Left cardiac atrium (tissue), 4 donors: ENCODE measurements at places on chromosomes 12 and 14. TPM values are rescaled to one million over a fixed set of nuclear protein-coding genes. Genes with fewer than 3 reads are reported as not detected.

DNA sequence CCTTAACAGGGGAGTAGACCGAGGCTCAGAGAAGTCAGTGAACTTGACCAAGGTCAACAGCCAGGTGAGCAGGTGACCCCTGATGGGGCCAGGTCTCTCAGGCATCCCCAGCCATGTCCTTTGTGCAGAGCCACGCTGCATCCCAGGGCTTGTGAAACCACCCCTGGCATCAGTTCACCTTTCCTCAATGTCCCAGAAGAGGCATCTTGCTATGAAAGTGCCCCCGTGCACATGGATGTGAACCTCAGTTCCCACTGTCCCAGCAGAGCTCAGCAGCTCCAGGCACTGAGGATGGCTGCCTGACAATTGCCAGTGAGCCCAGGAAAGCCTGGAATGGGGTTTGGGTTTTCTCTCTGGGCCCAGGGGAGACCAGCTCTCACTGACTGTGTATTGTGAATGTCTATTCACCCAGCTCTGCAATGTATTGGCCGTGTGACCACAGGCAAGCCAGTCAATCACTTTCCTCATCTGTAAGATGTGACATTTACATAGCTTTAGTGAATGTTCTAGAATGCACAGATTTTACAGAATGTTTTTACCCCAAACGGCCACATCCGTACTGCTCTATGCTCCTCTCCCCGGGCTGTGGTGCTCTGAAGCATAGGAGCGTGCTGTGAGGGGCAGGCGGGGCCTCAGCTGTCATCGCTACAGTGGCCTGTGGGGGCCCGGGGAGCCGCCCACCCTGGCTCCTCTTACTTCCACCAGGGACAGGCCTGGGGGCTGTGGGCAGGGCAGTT, 4.9 kb downstream of the CACNA2D4 start:
- DNase-seq: no peak

DNA sequence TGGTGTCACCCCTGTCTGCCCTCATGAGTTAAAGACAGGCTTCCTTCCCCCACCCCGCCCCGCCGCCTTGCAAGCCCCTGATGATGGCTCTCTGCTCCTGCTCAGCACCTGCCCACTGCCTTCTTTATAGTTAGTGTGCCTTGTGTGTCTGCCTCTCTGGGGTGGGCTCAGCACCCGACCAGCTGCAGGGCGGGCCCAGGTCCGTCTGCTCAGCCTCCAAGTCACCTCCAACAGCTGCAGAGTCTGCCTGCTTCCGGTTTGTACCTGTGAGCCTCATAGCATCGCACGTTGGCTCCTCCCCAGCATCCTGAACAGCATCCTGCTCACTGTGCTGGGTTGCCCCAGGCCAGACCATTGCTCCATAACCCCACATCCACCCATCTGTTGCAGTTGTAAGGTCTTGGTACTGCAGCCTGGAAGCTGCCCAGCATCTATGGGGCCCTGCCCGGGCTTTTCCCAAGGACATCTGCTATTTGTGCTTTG, 3.5 kb downstream of the TGFB3 start:
- no peak for DNase-seq

GRCh38 chr12:121916719-121917118, 1.7 kb upstream of the CFAP251 start:
- no peak for DNase-seq

DNA sequence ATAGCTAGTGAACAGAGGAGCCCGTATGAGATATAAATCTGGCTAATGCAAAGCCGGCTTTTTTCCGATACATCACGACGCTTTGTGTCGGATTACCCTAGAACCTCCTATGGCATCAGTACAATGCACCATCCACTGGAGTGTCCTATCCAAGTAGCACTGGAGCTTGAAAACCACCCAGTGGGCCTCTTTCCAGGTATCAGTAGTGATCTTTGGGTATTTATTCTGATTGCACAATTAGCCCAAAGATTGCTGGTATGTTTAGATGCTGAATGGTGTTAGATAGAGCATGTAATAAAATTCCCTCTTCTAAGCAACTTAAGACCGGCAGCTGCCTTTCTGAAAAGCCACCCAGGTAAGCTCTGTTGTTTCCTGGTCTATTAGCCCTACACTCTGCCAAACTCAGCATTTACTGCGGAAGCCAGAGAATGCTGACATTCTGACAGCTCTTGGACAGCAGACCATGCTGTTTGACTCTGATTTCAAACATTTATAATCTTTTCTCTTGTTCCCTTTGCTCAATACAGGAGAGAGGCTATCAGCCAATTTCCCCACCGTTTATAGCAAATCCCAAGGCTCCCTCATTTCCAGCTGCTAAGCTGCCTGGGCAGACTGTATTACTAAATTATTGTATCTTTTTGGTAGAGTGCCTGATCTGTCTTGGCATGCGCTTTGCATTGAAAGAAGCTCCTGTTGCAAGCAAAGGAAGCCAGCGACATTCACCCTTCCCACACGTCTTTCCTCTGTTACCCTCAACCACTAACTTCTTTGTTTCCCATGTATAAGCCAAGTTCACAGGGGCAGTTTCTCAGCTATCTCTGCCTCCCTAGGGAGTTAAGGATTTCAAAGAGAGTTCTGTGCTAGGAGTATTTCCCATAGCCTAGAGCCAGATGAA, 388.3 kb upstream of the GARIN6 start:
- DNase-seq: no peak

DENND5B gene
- total RNA-seq: 28.7 TPM

SERPINA9 gene
- total RNA-seq: not detected

GRCh38 chr12:32897687-32898573, 1.4 kb upstream of the PKP2 start:
- DNase-seq: no peak

DNA sequence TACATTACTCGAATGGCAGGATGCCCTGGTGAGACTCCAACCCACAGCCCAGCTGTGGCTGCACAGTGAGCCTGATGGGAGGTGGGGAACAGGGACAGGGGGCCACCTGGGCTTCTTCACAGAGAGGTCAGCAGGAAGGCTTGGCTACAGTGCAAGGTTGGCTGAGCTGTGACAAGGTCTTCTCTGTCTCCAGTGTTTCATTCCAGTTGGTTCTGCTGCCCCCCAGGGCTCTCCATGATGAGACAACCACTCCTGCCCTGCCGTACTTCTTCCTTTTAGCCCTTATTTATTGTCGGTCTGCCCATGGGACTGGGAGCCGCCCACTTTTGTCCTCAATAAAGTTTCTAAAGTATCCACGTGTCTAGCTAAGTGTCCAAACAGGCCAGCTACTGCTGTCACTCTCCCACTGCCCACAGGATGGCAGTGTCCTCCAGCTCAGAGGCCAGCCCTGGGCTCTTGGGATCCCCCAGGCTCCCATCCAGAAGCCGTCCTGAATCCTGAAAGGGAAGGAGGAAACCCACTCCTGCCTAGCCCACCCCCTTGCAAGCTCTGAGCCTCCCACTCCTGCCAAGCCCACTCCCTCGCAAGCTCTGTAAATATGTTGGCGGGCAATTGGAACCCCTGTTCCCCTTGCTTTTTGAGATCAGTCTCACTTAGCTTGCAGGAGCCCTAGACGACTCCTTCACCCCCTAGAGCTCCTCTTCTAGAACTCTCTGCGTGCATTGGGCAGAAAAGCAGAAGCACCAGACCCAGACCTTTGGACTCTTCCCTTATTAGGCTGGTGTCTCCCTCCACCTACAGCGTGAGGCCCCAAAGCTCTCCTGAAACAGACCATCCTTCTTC, 5.4 kb downstream of the C1QL4 start:
- DNase-seq: peak; percentile 66

CABP1 gene
- total RNA-seq: 1.5 TPM

DNA sequence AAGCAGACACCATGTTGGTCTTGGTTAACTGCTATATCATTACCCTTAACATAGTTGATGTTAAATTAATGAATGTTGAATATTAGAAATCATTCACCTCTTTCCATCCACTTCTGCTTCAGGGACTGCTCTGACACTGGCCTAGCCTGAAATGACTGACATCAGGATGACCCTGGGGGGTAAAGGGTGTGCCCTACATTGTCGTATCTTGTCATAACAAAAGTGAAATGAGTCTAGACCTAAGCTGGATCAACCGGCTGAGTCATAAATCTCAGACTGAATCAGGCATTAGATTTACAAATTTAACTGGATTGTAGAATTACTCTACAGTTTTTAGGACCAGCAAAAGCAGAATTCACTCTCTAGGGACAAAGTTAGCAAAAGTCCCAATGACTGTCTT, 35.3 kb downstream of the KICS2 start:
- no peak for DNase-seq

TAS2R43 gene
- total RNA-seq: not detected

KCNA1 gene
- not detected for total RNA-seq

DNA sequence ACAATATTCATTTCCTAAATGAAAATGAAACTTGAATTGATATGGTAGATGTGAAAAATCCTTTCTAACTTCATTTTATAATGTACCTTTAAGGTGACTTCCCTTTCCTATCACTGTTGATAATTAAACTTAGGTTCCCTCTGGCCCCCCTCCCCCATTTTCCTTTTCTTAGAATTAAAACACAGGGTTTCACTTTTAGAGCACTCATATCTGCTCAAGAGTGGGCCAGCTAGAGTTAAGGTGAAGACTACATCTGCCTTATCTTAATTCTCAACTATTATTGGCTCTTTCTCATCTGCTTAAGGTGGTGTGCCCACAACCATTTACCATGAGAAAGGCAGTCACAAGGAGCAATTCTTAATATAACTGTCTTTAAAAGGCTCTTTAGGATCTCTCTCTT, 49.7 kb downstream of the LIN52 start:
- DNase-seq: no peak

GRCh38 chr12:96425951-96426350, 25.7 kb upstream of the CDK17 start:
- no peak for DNase-seq

- DNase-seq: no peak
Measured at GRCh38 chr12:65022421-65022820, 98.7 kb downstream of the WIF1 start.

DNA sequence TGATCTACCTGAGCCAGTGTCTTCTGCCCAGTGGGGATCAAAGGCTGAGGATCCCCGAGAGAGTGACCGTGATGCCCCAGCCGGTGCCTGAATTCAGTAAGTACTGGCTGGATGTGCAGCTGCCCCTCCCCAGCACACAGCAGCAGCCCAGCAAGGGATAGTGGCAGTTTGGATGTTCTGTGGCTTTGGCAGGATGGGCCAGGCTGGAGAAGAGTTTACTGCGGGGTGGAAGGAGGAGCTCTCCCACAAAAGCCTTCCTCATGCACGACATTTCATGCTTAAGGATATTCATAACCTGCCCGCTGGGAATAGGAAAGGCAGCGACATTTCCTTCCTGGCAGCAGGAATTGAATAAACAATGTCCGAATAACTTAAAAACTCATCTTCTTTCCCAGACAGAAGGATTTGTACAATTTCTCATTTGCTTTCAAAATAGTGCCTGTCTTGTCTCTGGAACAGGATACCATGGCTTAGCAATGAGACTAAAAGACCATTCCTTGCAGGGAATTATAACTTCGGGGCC, 135.6 kb upstream of the PRMT8 start:
- no peak for DNase-seq

RIPK3 gene
- 6.7 TPM for total RNA-seq

VRTN gene
- total RNA-seq: not detected

DNA sequence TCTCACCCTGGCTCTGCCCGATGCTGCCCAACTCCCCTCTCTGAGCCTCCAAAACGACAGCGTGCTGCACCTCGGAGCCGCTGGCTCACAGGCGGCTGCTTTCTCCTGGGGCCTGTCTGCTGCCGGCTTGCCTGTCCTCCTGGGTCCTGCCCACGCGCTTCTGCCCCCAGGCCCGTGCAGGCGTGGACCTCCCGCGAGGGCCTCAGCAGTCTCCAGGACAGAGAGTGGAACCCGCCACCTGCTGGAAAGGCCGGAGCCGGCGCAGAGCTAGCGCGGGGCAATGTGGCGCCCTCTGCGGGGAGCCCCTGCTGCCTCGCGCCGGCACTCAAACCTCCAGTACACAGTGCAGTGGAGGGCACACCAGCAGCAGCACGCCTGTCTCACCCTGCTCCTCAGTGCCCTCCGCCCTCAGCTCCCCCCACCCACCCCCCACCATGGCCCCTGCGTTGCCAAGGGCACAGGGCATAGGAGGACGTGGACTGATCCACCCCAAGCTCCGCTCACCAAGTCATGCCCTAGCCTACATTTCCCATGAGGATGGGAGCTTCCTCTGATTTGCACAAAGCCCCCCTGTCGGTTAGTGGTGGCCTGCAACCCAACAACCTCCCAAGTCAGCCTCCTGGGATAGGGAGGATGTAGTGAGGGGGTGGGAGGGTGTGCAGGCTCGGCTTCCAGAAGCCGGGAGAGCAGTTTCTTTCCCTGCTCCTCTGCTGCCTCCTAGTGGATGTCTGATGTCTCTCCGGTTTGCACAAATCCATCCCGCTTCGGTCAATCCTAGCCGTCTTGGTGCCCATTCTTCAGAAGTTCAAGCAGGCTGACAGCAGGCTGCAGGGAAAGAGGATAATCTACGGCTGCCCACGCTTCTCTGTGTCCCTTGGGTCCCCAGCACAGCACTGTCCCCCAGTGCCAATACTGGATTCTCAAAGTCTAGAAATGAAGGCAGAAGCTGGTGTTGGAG, 25.2 kb downstream of the KRT8 start:
- peak; percentile 80 for DNase-seq

GRCh38 chr14:25837551-25837965, 760.3 kb downstream of the NOVA1 start:
- no peak for DNase-seq

- DNase-seq: no peak
Measured at GRCh38 chr12:82872088-82872487, 185.4 kb downstream of the TMTC2 start.

DNA sequence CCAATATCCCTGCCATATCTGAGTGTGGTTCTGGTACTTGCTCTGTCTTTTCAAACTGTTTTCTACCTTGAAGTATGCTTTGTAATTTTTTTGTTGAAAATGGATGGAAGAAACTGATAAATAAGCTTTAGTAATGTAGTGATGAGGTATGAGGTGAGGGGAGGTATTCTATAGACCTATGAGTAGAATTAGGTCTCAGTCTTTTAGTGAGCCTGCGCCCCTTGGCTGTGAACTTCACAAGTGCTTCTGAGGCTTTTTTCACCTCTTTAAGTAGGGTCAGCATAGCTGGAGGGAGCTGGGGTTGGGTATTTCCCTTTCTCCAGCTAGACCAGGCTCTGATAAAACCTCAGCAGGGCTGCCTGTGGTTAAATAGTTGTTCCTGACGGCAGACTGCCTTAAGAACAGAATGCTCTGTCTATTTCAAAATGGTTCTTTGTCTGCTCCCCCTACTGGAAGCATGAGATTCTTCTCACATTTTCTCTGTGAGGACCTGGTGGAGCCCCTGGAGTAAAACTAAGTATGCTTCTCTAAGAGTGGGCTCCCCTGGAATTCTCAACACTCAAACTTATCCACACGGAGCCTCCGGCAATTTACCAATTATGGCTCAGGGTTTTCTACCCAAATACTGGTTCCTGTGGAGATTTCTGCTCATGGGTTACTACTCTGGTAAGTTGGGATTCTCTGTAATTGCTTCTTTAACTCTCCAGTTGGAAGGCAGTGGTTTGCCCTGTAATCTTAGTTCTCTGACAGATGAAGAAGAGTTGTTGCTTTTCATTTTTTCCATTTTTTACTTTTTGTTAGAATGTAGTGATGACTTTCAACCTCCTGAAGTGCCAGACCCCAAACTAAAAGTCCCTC, 13.1 kb downstream of the KRT5 start:
- no peak for DNase-seq

DNA sequence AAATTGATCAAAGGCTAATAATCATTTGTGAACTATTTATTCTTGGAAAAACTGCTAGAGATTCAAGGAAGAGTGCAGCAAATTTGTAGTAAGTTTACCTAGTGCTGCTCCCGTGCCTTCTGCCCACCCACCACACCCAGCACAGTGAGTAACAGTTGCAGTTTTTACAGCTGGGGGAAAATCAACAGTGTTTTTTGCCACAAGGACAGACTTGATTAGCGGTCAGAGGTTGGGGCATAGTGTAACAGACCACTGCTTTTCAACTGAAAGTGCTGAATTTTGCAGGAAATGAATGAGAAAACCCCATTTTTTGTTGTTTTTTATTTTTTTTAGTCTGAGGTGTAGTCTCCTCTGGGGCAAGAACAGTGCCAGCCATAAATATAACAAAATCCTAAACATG, 7.5 kb upstream of the KLRK1 start:
- DNase-seq: no peak
